ENCODE measurements at places on chromosomes 13 and 19. TPM values are rescaled to one million over a fixed set of nuclear protein-coding genes. Genes with fewer than 3 reads are reported as not detected.

- DNase-seq, result no peak
Observed at GRCh38 chr13:44347949-44348348, 25.7 kb upstream of the SERP2 start.

GRCh38 chr13:78660495-78660857 lies 1.5 kb upstream of the OBI1 start:
- no peak for DNase-seq

GRCh38 chr13:113976711-113977684 lies 3.1 kb upstream of the C13orf46 start:
- DNase-seq, result no peak

DNA sequence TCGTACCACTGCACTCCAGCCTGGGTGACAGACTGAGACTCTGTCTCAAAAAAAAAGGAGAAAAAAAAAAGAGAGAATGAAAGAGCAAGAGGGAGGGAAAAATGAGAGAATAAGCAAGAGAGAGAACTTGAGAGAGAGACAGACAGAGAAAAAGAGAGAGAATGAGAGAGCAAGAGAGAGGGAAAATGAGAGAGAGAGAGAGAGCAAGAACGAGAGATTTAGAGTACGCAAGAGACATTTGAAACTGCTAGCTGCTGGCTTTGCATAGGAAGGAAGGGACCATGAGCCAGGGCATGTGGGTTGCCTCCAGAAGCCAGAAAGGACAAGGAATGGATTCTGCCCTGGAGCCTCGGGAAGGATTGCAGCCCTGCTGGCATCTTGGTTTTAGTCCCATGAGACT lies 9.6 kb upstream of the ADGRE1 start:
- DNase-seq, result no peak

DNA sequence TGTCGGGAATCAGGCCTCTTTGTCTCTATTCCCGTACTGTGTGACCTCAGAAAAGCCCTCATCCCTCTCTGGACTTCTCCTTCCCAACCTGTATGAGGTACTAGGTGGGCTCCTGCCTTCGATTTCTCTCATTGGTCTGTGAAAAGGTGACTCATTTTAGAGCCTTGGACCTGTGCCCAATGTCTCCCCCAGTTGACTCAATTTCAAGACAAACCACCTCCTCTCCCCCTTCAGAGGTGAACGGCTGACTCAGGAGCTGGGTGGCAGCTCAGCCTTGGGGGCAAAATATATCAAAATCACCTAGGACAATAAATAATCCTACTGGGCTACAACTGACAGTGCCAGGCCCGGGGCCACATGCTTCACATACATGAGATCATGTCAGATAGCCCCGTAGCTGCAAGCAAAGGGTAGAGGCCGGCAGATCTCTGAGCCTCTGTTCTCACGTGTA lies 630 bp downstream of the COQ8B start:
- DNase-seq, result no peak

- DNase-seq, result no peak
Observed at GRCh38 chr13:108463340-108463739, 166.1 kb upstream of the MYO16 start.

Gene FAM83E
- polyA plus RNA-seq, result 0.20 TPM
